Transverse colon (tissue), 4 donors: ENCODE measurements at places on chromosomes 4 and X. TPM values are rescaled to one million over a fixed set of nuclear protein-coding genes. Genes with fewer than 3 reads are reported as not detected.

- peak; percentile 32 for DNase-seq
Measured at GRCh38 chr4:78622253-78622979, 70.8 kb downstream of the ANXA3 start.

- no peak for DNase-seq
Measured at GRCh38 chr4:165454426-165454825, 75.6 kb downstream of the CPE start.

- no peak for DNase-seq
Measured at GRCh38 chr4:129490516-129490915, 394.6 kb downstream of the C4orf33 start.

GRCh38 chr4:102477657-102478056 is 23.5 kb upstream of the NFKB1 start:
- DNase-seq = no peak

GRCh38 chr4:88860586-88860985 is 163.0 kb upstream of the NAP1L5 start:
- DNase-seq = no peak

- DNase-seq = no peak
Measured at GRCh38 chrX:35670889-35671288, 127.3 kb upstream of the MAGEB16 start.

DNA sequence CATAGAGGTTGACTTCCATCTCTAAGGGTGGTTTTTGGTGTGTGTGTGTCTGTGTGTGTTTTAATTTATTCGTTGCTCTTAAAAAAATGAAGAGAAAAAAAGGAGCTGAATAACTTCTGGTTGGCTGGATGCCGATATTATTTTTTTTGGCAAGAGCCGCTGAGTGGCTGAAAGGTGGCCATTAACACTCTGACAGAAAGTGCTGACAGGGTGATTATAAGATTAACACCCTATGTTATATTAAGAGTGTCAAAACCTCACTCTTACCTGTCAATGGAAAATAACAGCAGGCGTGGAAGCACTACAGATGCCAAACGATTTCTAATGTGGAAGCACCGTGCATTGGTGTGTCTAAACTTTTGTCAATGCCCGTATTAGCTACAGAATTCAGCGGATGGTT is 622.5 kb downstream of the ANKRD50 start:
- DNase-seq = no peak

GRCh38 chrX:119726900-119727555 is 31.4 kb upstream of the SOWAHD start:
- no peak for DNase-seq

DNA sequence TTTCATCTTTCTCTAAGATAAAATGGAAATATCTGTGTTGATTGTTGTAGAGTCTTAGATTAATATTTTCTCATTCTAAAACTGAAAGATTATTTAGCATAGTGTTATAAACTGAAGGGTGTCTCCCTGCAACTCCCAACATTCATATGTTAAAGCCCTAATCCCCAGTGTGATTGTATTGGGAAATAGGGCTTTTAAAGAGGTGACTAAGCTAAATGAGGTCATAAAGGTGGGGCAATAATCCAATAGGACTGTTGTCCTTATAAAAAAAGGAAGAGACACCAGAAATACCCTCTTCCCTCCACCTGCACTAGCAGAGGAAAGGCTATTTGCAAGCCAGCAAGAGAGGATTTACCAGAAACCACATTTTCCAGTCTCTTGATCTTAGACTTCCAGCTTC is 1626.4 kb downstream of the C4orf33 start:
- no peak for DNase-seq

DNA sequence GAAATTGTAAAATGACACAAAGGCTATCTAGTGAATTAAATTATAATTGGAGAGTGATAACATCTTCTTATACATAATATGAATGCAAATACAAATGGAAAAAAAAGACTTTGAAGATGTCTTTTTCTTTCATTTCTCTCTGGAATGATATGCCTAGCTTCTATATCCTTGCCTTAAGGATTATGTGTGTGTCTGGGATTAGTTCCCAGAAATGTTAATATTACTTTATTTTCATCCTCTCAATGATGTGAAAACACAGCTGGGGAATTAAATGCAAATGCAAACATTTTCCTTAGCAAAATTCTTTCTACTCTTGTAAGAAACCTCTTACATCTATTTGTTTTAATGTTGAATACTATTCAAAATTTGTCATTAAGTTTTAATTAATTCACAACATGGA is 441.9 kb downstream of the FSTL5 start:
- DNase-seq = no peak

Gene TAPT1
- 30.3 TPM for total RNA-seq

Gene IL1RAPL2
- not detected for total RNA-seq

Gene CXCL3
- 5.2 TPM for total RNA-seq

Gene SLC2A9
- 4.0 TPM for total RNA-seq
